ENCODE measurements at places on chromosomes 6 and 20. TPM values are rescaled to one million over a fixed set of nuclear protein-coding genes. Genes with fewer than 3 reads are reported as not detected.

The MED20 gene
- 35.4 TPM for polyA plus RNA-seq

The IP6K3 gene
- polyA plus RNA-seq, result 1.1 TPM

The ZNF391 gene
- polyA plus RNA-seq, result 14.6 TPM

The GPX5 gene
- polyA plus RNA-seq, result not detected

The TRERF1 gene
- polyA plus RNA-seq, result 18.3 TPM
